PC-9 (cell line): ENCODE measurements at places on chromosomes 16 and 17.

DNA sequence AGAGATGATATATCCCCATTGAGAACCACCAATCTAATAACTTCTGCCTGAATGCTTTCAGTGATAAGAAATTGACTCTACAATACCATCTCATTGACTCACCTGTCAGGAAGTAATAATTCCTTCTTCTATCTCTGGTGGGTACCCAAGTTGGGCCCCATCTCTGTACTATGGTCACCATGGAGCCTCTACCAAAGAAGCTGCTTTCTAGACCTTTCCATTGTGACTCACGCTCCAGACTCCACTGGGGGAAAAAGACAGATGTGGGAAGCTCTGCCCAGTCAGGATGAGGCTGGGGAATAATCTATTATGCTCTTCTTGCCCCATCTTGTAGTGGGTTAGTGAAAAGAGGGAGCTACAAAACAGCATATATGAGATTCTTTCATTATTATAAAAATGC lies 100.4 kb downstream of the COPRS start:
- no peak for DNase-seq

- no peak for DNase-seq
Observed at GRCh38 chr16:69301861-69302260, 9.3 kb upstream of the VPS4A start.

DNA sequence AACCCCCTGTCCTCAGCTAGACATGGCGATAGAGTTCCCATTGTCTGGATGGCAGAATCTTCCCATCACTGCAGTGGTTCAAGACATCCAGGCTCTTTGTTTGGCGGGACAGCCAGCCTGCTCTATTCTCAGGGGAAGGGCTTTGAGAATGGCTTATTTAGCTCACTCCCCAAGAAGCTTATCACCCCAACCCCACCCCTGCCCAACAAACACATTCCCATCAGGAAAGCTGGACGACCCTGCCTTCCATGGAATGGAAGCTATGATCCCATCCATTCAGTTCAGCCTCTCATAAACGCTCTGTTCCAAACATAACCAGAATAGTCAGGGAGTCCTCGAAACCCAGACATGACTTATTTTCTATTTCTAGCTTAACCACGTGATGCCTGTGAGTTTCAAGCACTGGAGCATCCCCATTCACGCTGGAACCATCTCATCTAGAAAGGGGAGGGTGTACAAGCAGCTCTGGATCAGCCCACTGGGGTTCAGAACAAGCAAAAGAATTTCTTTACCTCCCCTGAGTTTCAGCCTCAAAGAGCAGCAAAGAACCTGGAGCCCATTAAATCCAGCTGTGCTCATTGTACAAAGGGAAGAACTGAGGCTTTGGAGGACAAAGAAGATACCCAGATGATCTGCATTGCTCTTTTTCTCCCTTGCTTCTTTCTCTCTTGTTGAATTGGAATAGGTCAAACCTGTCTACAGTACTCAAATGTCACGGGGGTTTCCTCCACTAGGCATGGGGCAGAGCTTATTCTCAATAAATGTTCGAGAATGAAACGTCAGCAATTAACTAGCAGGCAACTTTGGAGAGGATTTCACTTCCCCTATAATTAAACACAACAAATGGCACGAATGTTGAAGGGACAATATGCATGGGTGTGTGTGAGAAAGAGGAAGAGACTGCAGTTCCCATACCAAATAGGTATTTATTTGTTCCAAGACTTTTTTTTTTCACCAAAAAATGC lies 93.1 kb downstream of the XYLT1 start:
- DNase-seq: no peak

DNA sequence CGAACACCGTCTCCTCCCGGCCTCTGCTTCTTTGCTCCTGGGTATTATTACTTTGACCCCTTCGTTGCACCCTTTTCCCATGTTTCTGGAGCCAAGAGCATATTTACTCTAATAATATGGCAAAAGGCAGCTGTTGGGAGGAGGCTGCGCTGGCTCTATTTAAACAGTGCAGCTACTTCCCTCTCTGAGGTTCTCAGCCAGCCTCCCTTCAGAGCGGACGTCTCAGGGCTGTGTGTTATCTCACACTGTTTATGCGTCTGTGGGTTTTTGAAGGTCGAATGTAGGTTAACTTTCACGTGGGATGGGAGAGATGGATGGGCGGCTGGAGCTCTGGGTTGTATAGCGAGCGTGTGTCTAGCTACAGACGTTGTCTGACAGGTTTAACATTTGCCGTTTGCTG lies 45.3 kb downstream of the COX4I1 start:
- DNase-seq: no peak

- no peak for DNase-seq
Observed at GRCh38 chr17:29577001-29577370, 8.5 kb downstream of the TP53I13 start.

GRCh38 chr17:64515419-64515818 lies 8.6 kb downstream of the CEP95 start:
- DNase-seq: no peak

- peak; percentile 51 for DNase-seq
Observed at GRCh38 chr16:1474796-1475551, at the start of gene CLCN7. Gene CLCN7 (minus strand): TSS chr16:1475028. CDS start chr16:1474974, 54 bp downstream.
